Hepatic stellate cell (primary cell): ENCODE measurements at places on chromosomes 13 and 19.

DNA sequence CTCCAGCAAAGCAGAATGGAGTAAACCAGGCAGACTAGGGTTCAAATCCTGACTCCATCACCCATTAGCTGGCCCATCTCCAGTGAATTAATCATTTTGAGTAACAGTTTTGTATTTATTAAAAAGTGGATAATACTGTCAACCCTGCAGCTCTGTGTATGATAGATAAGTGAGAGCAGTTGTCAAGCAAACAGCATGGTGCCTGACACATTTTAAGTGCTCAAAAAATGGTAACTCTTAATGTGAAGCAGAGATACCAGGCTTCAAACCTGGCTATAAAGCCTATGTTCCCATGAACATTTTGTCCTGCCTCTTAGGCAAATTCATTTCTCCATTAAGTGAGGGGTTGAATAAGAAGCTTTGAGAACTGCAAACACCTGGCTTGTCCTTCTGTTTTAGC is 409.6 kb downstream of the TBC1D4 start:
- DNase-seq: no peak

DNA sequence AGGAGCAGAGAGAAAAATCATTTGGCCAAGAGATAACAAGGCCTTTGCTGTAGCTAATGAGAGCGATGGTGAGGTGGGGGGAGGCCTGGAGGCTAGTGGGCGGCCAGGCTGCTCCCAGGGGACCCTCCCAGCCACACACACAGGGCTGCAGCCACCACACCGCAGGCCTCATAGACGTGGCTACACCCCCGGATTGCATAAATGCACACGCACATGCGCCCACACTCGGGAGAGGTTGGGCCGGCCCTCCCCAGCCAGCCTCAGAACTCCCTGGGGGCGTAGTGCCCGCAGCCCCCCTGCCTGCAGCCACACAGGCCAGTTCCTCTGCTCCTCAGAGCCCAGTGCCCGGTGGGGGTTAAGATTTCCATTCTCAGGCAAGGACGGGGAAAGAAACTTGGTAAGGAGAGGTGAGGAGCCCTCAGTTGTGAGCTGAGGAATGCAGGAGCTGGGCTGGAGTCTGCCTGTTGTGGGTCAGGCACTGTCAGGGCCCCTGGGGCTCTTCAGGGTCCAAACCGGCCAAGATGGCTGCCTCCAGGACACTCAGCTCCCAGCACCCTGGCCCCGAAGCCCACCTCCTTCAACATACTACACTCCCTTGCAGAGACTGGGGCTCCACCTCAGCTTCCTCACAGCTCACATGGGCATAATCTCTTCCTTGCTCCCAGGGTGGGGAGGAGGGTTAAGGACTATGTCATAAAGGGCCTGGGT is 8.0 kb downstream of the PTH2 start:
- peak; percentile 44 for DNase-seq

DNA sequence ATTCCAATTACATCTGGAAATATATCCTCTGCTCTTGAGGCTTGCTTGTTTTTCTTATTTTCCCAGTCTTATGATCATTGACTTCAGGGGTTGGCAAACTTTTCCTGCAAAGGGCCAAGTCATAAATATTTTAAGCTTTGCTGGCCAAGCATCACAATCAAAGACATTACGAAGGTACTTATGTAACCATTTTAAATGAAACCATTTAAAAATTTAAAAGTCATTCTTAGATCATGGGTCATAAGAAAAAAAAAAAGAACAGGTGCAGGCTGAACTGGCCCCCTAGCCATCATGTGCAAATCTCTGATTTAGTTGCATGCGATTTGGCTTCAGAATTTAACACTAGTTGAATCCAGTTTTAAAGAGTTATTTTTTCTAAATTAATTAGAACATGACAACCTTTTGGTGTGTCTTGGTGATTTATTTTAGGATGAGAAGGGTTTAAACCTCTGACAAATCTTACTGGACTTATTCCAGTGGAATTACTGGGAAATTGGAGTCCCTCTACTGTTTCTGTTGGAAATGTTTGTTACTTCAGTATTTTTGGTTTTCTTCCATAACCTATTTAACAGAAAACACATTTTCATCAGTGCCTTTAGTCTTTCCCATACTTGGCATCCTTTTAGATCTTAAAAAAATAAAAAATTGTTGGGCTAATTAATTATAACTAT is 148.1 kb downstream of the NHLRC3 start:
- DNase-seq: no peak

GRCh38 chr13:33537026-33537425 is 251.5 kb upstream of the STARD13 start:
- no peak for DNase-seq

- no peak for DNase-seq
Measured at GRCh38 chr13:114112826-114113322, 19.5 kb downstream of the RASA3 start.

DNA sequence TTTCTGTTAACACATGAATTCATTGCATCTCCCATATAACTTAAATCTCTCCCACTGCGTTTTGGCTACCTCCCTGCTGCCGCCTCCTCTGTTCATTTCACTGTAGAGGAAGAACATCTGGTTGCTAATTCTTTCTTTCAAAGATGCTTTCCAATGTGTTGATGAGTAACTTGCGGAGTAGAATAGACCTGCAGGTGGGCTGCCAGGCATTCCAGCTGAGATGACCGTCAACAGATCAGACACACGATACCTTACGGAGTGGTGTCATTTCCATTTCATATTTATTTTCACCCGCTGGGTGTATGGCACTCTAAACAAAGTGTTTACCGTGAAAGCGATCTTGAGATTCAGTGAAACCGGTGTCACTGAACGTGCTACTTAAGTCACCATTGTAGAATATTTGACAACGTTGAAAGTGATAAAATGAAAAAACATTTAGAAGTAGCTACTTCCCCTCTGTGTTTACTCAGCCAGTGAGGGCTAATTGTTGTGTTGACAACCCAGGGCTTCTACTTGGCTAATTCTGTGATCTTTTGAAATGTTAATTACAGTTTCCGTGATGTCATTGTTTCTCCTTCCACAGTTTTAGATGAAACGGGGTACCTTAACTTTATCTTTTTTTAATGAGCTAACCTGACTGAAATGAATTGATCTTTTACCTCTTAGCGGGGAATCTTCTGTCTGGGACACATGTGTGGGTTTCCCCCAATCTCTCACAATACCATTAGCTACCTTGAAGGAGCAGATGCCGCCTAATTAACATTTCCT is 228.5 kb upstream of the ARGLU1 start:
- DNase-seq: no peak

- DNase-seq: no peak
Measured at GRCh38 chr13:21176982-21177284, 475 bp downstream of the MRPL57 start.
